ENCODE measurements at places on chromosomes 1 and 21.

- no peak for DNase-seq
Measured at GRCh38 chr1:99352821-99353220, 88.5 kb downstream of the PLPPR4 start.

- DNase-seq = peak; percentile 21
Measured at GRCh38 chr1:201298396-201299381, 15.4 kb downstream of the PKP1 start.

DNA sequence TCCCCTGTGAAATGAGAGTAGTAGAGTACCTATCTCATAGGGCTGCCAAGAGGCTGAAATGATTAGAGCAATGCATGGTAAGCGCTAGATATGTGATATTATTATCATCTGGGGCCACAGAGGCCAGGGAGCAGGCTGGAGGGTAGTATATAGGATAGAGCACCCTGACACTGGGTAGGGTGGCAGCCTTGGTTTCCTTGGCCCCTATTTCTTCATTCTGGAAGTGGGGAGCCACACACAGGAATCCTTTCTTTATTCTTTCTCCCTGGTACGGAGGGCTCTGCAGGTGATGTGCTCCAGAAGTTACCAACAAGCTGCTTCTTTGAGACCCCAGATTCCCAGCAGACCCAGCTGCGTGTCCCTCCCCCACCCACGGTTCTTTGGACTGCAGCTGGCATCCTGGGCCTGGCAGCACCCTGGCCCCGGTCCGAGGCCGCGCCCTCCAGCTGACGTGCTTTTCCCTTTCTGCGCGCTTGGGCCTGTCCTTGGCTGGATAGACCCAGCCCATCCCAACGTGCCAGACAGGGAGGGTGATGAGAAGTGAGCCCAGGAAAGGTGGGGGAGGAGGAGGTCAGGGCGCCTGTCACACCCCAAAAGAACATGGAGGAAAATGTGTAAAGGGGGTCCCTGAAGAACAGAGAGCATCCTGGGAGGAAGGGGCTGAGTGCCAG lies 18.2 kb downstream of the INAVA start:
- DNase-seq = no peak

DNA sequence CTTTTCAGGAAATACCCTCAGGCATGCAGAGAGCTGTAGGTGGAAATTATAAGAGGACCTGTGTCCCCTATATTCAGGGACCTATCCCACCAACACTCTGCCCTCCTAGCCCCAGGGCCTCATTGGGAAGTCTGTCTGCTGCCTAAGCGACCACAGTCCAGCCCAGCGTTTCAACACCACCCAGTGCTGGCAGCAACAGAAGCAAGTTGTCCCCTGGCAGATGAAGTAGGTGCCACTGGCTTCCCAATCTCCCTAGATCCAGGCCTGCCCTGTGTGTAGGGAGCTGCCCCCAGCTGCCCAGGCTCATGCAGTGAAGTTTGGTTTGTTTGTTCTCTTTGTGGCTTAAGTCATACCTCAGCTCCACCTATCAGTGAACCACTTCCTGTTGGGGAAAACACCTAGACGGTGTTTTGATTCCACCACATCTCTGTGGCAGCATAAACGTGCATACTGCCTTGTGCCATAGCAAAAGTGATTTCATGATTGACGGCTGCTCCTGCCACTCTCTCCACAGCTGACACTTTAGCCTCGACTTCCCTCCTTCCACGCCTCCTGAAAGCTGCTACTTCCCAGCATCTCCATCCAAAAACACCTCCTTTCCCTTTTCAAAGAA lies 8.1 kb upstream of the LEFTY1 start:
- peak; percentile 97 for DNase-seq

DNA sequence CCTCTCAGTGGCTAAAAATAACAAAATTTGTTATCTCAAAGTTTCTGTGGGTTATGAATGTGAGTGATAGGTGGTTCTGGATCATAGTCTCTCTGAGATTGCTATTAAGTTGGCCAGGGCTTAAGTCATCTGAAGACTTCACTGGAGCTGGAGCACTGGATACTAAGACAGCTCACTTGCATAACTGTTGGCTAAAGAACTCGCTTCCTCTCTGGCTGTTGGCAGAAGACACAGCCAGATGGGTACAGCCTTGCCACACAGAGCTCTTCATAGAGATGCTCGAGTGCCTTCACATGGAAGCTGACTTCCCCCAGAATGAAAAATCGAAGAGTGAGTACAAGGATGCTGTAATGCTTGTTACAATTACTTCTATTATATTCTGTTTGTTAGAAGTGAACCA lies 333.8 kb downstream of the ZP4 start:
- no peak for DNase-seq

GRCh38 chr1:32724678-32725614 lies 22.4 kb upstream of the SYNC start:
- DNase-seq = peak; percentile 94

- DNase-seq = peak; percentile 32
Measured at GRCh38 chr1:56189946-56190805, 389.2 kb downstream of the PLPP3 start.

GRCh38 chr1:179760521-179760920 lies 17.4 kb downstream of the FAM163A start:
- DNase-seq = no peak

GRCh38 chr1:115697619-115698018 lies 55.8 kb downstream of the VANGL1 start:
- DNase-seq = no peak

DNA sequence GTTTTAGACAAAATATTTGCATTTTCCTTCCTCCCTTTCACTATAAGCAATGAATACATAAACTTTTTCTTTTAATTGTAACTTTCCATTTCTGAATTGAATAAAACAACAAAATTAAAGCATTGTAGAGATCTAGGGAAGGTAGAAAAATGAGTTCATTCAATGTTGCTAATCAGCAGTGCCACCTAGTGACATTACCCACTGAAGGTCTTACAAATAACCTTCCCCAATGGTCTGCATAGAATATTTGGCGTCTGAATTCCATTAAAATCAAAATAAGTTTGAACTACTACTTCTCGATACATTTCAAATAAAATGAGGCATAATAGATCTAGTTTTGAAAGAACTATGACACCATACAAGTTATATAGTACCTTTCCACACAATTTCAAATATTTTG lies 19.6 kb downstream of the FH start:
- DNase-seq = peak; percentile 63

- peak; percentile 93 for DNase-seq
Measured at GRCh38 chr1:62131093-62131725, 63.4 kb upstream of the L1TD1 start.

- DNase-seq = no peak
Measured at GRCh38 chr1:154590756-154591155, 17.2 kb downstream of the ADAR start.

DNA sequence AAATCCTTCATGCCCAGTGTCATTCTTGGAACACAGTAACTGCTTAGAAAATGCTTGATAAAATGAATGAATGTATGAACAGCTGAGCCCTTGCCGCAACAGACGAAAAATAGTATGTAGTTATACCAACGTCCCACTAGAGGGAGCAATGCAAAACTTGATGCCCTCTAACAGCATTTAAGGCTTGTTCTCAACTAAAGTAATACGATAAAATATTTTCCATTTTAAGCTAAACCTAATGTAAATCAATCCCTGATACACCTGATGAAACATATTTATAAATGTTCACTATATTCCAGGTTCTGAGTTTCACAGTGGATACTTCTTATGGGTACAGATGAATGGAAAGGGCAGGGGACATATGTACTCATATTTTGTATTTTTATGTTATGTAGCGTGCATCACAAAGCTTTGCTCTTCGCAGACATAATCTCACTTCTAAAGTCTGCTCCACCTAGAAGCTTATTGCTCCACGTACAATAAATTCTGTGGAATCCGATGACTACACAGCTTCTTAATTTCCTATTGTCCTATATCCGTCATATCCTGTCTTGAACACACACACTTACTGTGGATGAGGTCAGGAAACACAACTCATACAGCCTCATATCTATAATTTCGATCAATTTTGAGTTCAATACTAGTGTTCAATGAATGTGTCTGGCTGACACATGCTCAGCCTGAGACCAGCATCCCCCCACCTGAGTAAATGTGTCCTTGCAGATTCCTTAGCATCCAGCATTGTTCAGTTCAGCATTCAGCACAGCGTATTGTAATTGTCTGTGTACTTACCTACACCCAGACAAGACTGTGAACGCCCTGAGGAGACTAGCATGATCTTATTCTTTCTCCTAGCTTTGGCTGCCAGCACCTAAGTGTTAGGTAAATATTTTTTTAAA lies 4.4 kb upstream of the UTP25 start:
- DNase-seq = peak; percentile 86

DNA sequence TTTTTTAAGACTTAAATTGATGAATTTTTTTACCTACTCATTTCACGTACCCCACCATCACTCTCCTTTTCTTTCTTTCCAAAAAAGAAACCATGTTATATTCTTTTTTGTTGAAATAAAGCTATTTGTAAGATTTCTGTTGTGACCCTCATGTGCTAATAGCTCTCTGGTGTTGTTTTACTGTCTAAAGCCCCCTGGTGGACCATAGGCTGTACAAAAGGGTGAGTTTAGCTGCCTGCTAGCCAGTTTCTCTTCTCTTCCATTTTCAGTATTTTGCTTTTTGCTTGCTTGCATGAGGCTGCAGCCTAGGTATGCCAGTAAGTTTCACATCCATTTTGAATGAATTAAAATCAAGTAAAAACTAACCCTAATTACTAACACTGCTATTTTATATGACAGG lies 15.6 kb upstream of the VAMP3 start:
- DNase-seq = peak; percentile 22

DNA sequence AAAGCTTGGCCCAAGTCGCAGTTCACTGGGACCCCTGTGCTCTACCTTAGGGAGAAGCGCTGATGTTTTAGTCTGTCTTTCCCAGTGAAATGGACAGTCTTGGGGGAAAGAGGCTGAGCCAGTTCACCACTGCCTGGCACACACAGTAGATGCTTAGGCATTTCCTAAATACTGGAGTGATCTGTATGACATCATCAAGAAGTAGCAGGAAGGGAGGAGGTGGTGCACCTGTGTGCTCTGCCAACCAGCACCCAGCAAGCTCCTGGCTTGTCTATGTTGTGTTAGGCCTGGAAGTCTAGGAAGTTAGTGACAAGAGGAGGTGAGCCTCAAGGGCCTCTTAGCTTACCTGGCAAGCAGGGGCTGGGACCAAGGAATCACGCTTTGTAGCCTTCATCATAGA lies 158.2 kb upstream of the NFIA start:
- DNase-seq = peak; percentile 15

GRCh38 chr1:157117527-157118057 lies 18.0 kb upstream of the ETV3L start:
- DNase-seq = no peak

DNA sequence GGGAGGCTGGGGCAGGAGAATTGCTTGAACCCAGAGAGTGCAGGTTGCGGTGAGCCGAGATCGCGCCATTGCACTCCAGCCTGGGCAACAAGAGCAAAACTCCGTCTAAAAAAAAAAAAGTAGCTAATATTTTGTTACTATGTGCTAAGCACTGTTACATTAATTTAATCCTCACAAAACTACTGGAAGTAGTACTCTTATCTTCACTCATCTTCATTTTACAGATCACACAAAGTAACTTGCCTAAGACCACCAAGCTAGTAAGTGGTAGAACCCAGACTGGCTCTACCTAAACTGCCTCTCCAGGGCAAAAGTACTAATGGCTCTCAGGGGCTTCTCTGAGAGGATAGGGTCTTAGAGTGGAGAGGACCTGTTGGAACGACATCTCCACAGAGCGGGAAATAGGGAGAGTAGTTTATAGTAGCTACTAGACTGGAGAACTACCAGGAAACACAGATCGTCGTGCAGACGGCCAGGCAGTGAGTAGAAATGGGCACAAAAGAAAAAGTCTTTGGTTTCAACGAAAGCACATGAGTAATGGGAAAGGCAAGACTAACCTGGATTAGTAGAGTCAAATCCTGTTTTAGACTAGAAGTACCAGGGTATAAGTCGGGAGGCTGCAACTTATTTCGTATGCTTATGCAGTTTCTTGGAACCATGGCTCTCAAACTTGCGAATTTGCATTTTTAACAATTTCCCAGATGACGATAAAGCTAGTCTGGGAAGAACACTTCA lies 1.4 kb downstream of the CLCC1 start:
- peak; percentile 55 for DNase-seq

GRCh38 chr1:59201341-59201740 lies 95.6 kb upstream of the FGGY start:
- no peak for DNase-seq

- no peak for DNase-seq
Measured at GRCh38 chr1:107413951-107414350, 273.1 kb downstream of the NTNG1 start.

DNA sequence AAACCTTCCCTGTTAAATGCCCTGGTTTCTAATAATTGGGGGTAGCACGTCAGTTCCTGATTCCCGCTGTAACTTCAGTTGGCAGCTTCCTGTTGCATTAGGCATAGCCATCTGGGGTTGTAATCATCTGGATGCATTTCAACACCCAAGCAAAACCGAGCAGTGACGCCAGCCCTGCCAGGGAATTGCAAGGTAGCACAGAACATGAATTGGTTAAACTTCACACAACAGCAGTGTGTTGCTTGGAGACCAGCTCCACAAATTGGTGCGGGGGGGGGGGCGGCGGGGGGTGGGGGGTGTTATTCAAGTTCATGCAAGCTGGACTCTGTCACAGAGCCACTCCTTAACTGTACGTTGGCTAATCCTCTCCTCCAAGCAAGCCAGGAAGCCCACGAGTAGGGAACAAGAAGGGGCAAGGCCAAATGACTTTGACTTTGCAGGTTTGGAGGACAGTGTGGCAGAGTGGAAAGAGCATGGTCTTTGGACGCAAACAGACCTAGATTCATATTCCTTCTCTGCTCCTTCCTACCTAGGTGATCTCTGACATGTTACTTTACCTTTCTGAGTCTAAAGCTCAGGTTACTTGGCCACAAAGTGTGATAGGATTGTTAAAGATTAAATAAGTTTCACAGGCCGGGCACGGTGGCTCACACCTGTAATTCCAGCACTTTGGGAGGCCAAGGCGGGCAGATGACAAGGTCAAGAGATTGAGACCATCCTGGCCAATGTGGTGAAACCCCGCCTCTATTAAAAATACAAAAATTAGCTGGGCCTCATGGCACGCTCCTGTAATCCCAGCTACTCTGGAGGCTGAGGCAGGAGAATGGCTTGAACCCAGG lies 4.7 kb downstream of the LAX1 start:
- DNase-seq = peak; percentile 22

All from DMS53 (cell line).